ENCODE measurements at places on chromosomes 5 and 9.
A peak's percentile ranks its signal among the peaks of the same experiment; 100 is the strongest.

- DNase-seq, result no peak
These were observed 491.5 kb upstream of the MPDZ start for GRCh38 chr9:13770956-13771355.

DNA sequence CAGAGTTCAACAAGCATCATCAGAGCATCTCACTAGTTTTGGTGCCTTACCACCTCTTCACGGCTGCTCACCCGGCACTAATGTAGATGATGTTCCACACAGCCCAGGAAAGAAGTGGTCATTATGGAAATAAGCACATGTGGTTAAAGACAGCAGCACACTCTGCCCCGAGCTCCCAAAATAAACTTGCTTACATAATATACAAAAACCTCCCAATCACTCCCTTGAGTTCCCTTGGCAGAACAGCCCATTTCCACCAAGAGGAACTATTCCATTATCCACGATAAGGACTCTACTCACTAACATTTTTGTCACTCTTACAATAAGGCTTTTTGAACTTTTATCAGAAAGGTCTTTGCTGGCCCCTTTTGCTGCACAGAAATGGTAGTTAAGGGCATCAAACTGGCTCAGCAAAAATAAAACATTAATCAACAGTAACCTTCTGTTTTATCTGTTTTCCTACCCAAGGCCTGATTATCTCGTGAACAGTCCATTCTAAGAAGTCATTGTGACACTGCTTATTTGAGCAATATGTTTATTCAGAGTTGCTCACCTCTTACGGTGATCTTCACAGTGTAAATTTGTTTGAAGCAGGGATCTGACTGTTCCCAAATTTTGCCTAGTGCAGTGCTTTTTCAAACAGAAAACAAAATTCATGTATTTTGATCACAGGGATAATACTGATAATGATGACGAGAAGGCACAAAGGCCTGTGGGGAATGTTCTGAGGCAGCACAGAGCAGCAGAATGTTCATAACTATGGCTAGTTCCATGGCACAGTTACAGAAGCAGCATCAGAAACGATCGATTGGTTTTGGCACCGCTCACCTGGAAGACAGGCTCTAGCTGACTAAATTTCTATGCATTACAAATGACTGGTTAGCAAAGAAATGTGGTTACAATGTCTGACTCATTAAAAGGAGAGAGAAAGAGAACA lies 399.8 kb upstream of the PIK3R1 start:
- DNase-seq, result no peak

- DNase-seq, result no peak
These were observed 128.8 kb upstream of the FBXL7 start for GRCh38 chr5:15371184-15371583.

DNA sequence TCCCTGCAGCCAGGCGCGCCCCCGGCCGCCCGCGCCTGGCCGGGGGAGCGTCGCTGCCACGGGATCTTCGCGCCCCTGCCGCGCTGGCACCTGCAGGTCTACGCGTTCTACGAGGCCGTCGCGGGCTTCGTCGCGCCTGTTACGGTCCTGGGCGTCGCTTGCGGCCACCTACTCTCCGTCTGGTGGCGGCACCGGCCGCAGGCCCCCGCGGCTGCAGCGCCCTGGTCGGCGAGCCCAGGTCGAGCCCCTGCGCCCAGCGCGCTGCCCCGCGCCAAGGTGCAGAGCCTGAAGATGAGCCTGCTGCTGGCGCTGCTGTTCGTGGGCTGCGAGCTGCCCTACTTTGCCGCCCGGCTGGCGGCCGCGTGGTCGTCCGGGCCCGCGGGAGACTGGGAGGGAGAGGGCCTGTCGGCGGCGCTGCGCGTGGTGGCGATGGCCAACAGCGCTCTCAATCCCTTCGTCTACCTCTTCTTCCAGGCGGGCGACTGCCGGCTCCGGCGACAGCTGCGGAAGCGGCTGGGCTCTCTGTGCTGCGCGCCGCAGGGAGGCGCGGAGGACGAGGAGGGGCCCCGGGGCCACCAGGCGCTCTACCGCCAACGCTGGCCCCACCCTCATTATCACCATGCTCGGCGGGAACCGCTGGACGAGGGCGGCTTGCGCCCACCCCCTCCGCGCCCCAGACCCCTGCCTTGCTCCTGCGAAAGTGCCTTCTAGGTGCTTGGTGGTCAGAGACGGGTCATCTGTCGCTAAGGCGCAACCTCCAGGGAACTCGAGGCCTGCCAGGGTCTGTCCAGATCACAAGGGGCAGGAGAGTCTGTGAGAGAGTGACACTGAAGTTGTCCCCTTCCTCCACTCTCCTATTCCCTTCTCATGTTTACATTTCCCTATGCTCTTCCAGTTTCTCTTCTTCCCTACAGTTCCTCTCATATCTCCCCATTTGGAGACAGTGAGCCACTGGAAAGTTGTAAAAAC lies 1.3 kb downstream of the GPR150 start:
- DNase-seq, result no peak

DNA sequence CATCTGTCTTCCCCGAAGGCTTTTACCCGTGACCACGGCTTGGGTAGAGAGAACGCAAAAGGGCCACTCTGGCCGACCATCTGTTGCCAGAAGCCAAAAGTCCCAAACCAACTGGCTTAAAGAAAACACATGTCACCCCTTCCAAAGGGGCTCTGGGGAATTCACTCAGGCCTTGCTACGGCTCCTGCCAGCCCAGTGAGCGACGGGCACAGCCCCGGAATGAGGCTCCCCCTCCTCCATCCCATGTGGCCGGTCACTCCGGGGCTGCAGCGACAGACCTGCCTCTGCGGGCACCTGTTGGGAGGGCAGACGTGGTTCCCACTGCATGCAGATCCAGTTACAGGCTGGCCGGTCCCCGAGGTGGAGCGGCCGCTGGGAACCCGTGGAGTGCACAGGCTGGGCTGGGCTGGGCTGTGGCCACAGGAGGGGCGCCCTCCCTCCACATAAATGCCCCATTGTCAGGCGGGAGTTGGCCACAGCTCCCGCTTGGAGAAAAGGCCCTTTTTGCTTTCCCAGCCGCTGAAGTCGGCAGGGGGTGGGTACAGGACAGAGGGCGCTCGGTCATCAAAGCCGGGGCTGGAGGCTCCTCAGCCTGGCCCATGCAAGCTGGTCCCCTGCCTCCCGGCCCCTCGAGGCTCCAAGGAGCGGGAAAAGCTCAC lies 19.9 kb downstream of the NOTCH1 start:
- peak; percentile 78 for DNase-seq

GRCh38 chr9:100088202-100088601 lies 10.6 kb downstream of the ERP44 start:
- DNase-seq, result no peak

DNA sequence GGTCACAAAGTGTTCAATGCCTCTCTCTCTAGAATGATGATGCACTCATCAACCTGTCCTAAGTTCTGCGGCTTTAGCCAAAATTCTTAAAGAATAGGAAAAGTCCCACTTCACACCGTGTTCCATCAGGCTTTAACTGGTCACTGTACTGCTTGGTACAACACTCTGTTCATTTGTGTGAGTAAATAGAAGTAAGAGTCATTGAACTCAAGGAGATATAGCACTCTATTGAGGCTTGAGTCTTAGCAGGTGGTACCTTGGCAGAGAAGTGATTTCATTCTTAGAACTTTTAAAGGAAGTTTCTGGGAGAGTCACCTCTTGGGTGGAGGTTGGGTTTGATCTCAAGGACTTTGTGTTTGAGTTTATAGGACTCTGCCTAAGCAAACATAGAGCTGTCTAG lies 92.6 kb downstream of the TENT4A start:
- no peak for DNase-seq

DNA sequence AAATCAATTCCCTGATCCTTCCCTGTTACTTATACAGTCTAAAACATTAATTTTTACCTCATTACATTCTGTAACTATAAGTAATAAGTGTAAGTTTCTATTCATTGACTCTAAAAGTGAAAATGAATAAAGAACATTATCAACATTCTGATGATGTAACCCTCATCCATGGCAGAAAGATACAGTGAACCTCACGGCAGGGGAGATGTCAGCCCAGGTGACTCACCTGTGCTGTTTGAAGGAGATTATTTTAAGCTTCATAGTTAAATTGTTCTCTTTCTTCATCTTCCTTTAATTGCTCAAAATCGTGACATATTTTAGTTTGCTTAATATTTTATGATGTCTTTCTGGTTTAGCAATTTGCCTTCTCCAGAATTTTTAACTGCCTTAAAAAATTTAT lies 268.1 kb downstream of the FSTL4 start:
- DNase-seq, result no peak

GRCh38 chr5:90941002-90941720 lies 382.6 kb downstream of the ADGRV1 start:
- no peak for DNase-seq

DNA sequence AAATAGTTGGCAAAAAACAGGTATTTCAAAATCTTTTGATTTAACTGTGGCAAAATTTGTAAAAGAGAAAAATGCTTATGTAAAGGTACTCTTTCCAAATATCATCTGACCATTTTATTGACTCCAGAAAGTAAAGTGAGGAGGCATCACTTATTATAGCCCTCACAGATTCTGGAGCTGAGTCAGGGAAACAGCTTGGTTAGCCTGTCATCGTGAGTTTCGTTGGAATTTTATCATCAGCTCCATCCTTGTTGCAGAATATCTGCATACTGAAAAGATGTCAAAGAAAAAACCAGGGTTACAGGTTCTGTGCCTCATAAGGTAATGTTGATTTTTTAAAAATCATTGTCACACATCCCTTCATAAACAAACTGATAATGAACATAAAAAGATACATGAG lies 74.8 kb downstream of the CDH6 start:
- no peak for DNase-seq

GRCh38 chr9:101485924-101486692 lies 47.5 kb upstream of the RNF20 start:
- no peak for DNase-seq

DNA sequence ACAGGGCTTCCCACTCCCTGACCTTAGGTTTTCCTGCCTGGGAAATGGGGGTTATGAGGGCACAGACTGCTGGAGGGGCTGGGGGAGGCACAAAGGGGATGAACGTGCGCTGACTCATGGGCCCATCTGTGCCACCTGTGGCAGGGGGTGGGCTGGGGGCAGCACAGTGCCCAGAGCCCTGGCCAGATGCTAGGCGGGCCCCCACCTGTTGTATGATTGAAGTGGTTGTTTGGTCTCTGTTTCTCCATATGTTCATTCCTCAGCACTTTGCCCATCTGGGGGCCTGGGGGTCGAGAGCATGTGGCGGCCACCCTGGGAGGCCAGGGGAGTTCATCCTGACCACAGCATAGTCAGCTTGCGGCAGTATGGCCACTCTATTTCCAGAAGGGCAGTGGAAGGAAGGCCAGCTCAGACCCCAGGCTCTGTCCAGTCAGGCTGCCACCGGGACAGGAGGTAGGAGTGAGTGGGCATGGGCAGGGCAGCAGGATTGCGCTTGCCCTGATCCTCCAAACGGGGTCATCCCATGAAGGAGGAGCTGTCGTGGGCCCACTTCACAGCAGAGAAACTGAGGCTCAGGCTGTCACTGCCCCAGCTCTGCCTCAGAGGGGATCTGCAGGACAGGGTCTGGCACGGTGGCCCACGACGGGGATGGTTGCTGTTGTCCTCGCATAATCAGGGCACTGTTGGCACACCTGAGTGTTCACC lies 841 bp upstream of the NINJ1 start:
- DNase-seq, result no peak

DNA sequence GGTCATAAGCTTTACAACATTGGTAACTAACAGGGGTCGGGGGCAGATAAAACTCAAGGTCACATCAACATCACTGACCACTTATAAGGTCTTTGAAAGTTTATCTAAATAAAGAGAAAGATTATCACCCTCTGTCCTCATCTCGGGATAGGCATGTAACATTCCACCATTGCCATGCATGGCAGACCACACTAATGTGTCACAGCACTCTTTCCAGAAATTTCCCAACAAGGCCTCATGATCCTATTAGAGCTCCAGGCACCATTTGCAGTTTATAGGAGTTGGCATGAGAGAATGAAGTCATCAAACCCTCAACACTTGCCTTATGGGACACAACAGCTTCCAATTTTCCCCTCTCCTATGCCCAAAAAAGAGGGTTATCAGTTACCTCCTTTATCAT lies 31.9 kb upstream of the ZNF622 start:
- DNase-seq, result no peak

DNA sequence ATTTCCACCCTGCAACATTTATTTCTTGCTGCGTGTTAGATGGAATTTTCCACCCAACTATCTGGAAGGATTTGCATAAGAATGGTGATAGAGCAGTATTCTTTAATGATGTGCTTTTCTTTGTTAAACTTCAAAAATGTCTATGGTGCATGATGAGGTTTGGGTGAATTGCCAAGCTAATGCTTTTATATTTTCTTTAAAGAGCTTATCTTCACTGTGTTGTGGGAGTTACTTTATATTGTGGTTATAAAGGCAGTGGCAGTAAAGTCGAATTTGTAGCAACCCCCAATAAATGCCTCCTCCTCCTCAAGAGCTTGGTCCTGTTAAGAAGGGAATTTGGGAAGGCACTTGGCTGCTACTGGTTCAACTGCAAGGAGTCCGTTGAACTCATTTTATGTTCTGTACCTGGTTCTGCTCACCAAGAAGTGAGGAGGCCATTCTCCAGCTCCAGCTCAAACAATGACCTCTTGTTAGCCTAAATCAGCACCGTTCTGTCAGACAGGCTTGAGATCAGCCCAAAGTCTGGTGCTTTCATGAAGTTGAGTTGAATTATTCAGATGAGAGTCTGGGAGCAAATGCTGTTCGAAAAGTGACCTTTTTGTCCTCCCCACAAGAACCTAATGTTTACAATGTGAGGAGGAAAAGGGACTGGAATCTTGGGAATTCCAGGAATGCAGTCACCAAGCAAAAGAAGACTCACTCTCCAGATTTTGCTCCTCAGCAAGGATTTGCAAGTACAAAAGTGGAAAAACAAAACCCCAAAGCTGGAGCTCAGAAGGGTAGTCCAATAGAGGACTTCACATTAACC lies 217.0 kb downstream of the TMEM38B start:
- peak; percentile 65 for DNase-seq

DNA sequence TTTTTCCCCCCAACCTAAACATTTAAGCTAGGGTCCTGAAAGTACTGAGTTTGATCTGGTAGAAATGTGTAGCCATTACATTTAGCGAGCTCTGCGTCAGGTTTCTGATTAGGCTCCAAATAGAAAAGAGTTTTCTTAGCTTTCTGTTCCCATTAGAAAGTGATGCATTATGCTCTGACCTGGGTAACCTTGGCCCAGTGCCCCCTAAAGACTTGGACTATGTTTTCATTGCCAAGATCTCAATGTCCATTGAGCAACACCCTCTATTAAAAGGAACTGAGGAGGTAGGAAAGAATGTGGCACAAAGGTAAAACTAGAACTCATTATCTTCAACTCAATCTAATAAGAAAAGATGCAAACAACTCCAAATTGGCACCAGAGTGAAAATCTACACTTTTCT lies 358.9 kb upstream of the PCSK5 start:
- DNase-seq, result no peak

GRCh38 chr5:172920447-172920849 lies 38.8 kb upstream of the RPL26L1 start:
- no peak for DNase-seq

All from COLO829 (cell line).